ENCODE measurements at places on chromosomes 11 and 22.

GRCh38 chr11:118608360-118609227, 1.2 kb downstream of the PHLDB1 start:
- peaks cover 20% of the 10 kb centered on the region for H3K36me3 ChIP-seq
- peaks cover 22% of the 10 kb centered on the region for H3K4me1 ChIP-seq
- H3K4me3 ChIP-seq: peak overlapping the region; percentile 72
- no peaks in the 10 kb centered on the region for H3K27me3 ChIP-seq

GRCh38 chr22:32810555-32811133, 9.1 kb downstream of the TIMP3 start:
- no peak for DNase-seq
- no peak overlapping the region for H3K4me3 ChIP-seq
- H3K36me3 ChIP-seq: no peaks in the 10 kb centered on the region
- no peak overlapping the region for H3K27ac ChIP-seq
- peaks cover 28% of the 10 kb centered on the region for H3K27me3 ChIP-seq

DNA sequence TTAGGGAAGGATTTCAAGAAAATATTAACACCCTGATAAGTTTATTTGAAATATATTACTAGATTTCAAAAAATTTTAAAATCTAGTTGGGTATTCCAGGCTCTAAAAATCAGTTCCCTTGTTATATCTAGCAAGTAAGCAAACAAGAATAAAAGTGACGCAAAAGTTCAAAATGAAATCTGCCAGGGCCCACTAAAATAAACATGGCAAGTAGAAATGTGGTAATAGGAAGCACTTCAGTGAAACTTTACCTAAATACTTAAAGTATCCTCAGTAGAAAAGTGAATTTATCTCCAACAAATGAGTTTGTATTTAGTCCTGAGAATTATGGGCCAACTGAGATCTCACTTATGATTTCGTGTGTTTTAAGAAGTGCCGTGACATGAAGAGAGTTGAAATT, 23.6 kb downstream of the POLD3 start:
- H3K27ac ChIP-seq: no peak overlapping the region
- H3K27me3 ChIP-seq: no peaks in the 10 kb centered on the region
- no peak for DNase-seq
- H3K4me3 ChIP-seq: no peak overlapping the region
- peaks cover 30% of the 10 kb centered on the region for H3K36me3 ChIP-seq

DNA sequence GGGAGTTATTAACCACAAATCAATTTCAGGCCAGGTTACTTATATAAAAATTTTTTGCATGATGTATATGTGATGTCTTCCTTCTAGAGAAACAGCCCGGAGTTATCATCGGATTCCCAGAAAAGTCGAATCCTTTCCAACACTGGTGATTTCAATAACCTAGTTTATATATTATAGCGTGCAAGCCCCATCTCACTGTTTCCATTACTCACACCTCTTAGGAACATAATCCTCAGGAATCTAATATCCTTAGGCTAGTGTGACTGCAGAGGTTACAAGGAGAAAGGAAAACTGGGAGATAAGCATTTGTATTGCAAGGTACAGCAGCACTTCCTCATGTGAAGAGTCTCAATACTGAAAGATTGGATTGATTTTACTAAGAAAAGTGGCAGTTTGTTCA, 20.3 kb downstream of the ARHGAP20 start:
- no peak for DNase-seq
- H3K36me3 ChIP-seq: peaks cover 2% of the 10 kb centered on the region
- no peak overlapping the region for H3K4me3 ChIP-seq
- H3K4me1 ChIP-seq: no peaks in the 10 kb centered on the region
- no peak overlapping the region for H3K27ac ChIP-seq
- H3K27me3 ChIP-seq: no peaks in the 10 kb centered on the region

- no peak overlapping the region for H3K27ac ChIP-seq
- H3K36me3 ChIP-seq: peaks cover 3% of the 10 kb centered on the region
- no peak overlapping the region for H3K4me3 ChIP-seq
- DNase-seq: no peak
- no peaks in the 10 kb centered on the region for H3K4me1 ChIP-seq
Observed at GRCh38 chr11:84420271-84420670, 1134.1 kb upstream of the CCDC90B start.

GRCh38 chr11:117468888-117469287, 141.2 kb downstream of the CEP164 start:
- H3K27ac ChIP-seq: no peak overlapping the region
- DNase-seq: no peak
- peaks cover 19% of the 10 kb centered on the region for H3K27me3 ChIP-seq
- H3K36me3 ChIP-seq: peaks cover 2% of the 10 kb centered on the region
- H3K4me1 ChIP-seq: no peaks in the 10 kb centered on the region
- H3K4me3 ChIP-seq: no peak overlapping the region

GRCh38 chr11:58622344-58622743, at the start of gene CNTF:
Gene CNTF (plus strand): TSS chr11:58622665. CDS start chr11:58622753, 88 bp downstream.
- DNase-seq: no peak
- no peaks in the 10 kb centered on the region for H3K4me1 ChIP-seq
- peaks cover 52% of the 10 kb centered on the region for H3K36me3 ChIP-seq

DNA sequence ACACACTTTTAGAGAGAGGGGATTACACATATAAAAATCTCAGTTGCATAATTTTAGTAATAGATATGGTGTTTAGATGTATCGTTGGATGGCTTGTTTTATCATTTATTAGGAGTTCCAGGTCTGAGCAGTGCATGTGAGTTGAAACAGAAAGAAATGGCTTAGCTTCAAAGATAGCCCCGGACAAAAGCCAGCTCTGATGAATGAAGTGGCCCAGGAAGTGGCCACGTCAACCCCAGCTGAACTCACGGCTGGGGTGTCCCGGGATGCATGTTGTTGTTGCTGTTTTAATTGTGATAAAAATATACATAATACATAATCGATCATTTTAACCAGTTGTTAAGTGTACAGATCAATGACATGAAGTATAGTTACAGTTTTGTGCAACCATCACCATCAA, 1513.6 kb downstream of the BRD1 start:
- H3K4me1 ChIP-seq: no peaks in the 10 kb centered on the region
- no peak overlapping the region for H3K4me3 ChIP-seq
- peaks cover 14% of the 10 kb centered on the region for H3K27me3 ChIP-seq
- peaks cover 3% of the 10 kb centered on the region for H3K36me3 ChIP-seq
- no peak for DNase-seq

GRCh38 chr22:40361100-40361499, 9.3 kb upstream of the SGSM3 start:
- H3K4me3 ChIP-seq: no peak overlapping the region
- H3K4me1 ChIP-seq: peaks cover 3% of the 10 kb centered on the region
- H3K27me3 ChIP-seq: no peaks in the 10 kb centered on the region
- H3K36me3 ChIP-seq: peaks cover 98% of the 10 kb centered on the region
- no peak overlapping the region for H3K27ac ChIP-seq

GRCh38 chr11:2869134-2869526, 16.4 kb downstream of the CDKN1C start:
- H3K27ac ChIP-seq: no peak overlapping the region
- H3K27me3 ChIP-seq: peaks cover 75% of the 10 kb centered on the region
- DNase-seq: no peak
- H3K4me1 ChIP-seq: peaks cover 5% of the 10 kb centered on the region
- no peak overlapping the region for H3K4me3 ChIP-seq

- peak overlapping the region; percentile 82 for H3K4me3 ChIP-seq
- H3K36me3 ChIP-seq: peaks cover 3% of the 10 kb centered on the region
- no peak for DNase-seq
- no peaks in the 10 kb centered on the region for H3K27me3 ChIP-seq
- no peak overlapping the region for H3K27ac ChIP-seq
- peaks cover 33% of the 10 kb centered on the region for H3K4me1 ChIP-seq
Observed at GRCh38 chr11:12110714-12111548, 541 bp downstream of the MICAL2 start.

DNA sequence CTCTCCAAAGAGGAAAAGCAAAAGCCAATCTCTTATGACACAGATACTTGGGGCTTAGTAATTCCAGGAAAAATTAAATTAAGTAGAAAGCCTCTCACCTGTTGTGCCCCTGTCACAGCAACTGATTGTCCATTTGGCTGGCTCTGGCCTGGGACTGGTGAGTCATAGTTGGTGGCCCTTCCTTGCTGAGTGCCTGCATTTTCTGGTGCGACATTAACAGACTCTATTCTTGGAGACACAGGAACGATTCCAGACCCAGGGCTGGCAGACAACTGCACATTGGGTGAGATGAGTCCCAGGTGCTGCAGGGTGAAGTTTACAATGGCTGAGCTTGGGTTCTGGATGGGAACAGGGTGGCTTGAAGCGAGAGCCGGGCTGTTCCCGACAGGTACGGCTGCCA, 15.6 kb downstream of the E2F8 start:
- no peak overlapping the region for H3K4me3 ChIP-seq
- no peak overlapping the region for H3K27ac ChIP-seq

GRCh38 chr11:4481240-4481582, 1.2 kb upstream of the OR52K1 start:
- no peaks in the 10 kb centered on the region for H3K36me3 ChIP-seq
- no peak overlapping the region for H3K4me3 ChIP-seq
- peaks cover 12% of the 10 kb centered on the region for H3K27me3 ChIP-seq
- no peak overlapping the region for H3K27ac ChIP-seq
- DNase-seq: no peak
- H3K4me1 ChIP-seq: no peaks in the 10 kb centered on the region

- H3K36me3 ChIP-seq: peaks cover 6% of the 10 kb centered on the region
- peaks cover 18% of the 10 kb centered on the region for H3K27me3 ChIP-seq
- peaks cover 25% of the 10 kb centered on the region for H3K4me1 ChIP-seq
- H3K27ac ChIP-seq: peak overlapping the region; percentile 95
Observed at GRCh38 chr22:21044931-21045584, 688 bp upstream of the LRRC74B start.

Data from effector memory CD8-positive, alpha-beta T cell (primary cell).